ENCODE measurements at places on chromosomes 1 and 21.

DNA sequence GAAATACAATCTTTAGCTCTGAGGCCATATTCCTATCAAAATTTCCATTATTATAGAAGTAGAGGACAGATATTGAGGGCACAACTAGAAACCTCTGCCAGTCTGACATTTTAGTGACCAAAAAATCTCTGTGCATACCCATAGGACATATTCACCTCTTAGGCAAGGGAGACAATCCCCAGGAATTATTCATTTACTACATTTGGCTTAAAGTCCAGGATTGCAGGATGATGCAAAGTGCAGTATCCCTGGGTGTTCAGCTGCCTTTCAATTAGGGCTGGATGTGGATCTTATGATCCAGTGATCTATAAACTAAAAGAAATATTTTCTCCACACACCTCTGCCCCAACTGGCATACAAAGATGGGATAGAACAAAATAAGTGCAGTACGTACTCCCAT is 50.9 kb downstream of the PTGS2 start:
- DNase-seq = no peak

DNA sequence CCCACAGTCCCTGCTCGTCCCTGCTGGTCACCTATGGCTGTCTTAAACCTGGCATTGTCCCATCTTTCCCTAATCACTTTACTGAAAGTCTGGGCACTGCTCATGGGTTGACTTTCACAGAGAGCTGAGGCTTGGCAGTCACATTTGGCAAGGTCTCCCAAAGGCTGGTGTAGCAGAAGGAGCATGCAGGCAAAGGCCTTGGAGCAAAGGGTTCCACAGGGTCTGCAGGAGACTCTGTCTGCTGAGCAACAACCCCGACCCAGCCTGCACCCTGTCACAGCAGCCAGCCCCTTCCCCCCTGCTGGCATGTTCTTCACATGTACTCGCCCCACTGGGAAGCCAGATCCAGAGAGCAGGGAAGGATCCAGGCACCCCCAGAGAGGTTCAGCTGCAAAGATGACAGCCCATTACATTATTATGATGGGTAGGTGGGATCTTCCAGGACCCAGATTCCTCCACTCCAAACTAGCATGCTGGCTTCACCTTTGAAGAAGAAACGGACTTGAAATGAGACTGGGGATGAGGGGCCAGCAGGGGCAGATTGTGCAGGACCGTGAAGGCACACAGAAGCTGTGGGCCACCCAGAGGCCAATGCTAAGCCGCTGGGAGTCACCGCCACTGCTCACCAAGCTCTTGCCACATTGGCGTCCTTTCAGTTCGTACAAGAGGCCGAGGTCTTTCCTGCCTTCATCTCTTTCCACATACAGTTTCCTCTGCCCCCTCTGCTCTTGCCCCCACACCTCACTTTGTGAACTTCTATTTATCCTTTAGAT is 14.2 kb upstream of the TMEM125 start:
- no peak for DNase-seq

DNA sequence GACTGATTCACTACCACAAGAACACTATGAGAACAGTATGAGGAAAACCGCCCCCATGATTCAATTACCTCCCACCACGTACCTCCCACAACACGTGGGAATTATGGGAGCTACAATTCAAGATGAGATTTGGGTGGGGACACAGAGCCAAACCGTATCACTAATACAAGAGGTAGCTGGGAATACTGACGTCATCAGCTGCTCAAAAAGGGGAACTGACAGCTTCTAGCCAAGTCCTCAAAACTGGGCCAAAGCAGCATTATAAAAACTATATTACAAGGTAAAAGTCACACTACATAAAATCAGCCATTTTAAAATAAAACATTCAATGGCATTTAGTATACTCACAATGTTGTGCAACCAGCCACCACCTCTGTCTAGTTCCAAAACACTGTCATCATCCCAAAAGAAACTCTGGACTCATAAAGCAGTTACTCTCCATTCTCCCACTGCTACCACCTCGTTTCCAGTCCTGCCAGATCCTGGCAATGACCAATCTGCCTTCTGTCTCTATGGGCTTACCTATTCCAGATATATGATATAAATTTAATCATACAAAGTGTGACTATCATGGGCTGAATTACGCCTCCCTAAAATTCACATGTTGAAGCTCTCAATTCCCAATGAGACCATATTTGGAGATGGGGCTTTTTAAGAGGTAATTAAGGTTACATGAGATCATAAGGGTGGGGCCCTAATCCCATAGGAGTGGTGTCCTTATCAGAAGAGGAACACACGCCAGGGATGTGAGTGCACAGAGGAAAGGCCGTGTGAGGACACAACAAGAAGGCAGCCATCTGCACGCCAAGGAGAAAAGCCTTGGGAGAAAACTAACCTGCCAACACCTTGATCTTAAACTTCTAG is 192.1 kb downstream of the SETD4 start:
- no peak for DNase-seq

- DNase-seq = no peak
These were observed 3.1 kb downstream of the ACAP3 start for GRCh38 chr1:1304331-1305299.

DNA sequence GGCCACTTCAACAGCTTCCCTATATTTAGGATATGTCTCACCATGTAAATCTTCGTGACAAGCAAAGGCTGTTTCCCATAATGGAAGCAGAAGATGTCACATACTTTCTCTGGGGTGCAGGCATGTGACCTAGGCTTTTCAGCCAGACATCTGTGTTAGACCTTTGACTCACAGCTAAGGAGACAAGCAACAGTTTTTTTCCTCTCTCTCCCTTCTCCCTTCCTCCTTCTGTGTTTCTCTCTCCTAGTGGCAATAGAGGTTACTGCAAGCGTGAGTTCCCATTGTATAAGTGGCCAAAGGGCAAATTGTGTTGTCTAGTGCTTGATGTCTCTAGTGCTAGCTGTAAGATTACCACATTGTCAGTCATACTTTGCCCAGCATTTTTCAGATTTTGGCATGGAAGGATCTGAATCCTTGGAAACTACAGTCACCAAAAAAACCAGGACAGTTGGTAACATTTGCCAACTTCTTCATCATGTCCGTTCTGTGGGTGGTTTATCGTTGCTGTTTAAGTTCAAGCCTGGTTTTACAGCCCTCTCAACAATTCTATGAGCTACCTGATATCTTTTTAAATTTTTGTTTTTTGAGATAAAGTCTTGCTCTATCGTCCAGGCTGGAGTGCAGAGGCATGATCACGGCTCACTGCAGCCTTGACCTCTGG is 44.4 kb upstream of the RABGAP1L start:
- DNase-seq = peak; percentile 36

- no peak for DNase-seq
These were observed 10.5 kb downstream of the KIAA1614 start for GRCh38 chr1:180923021-180923841.

- peak; percentile 53 for DNase-seq
These were observed 98.7 kb upstream of the USP24 start for GRCh38 chr1:55313903-55314302.

- DNase-seq = peak; percentile 86
These were observed 128.5 kb upstream of the ERRFI1 start for GRCh38 chr1:8154621-8155052.

GRCh38 chr1:225321784-225322183 is 106.1 kb downstream of the LBR start:
- no peak for DNase-seq

GRCh38 chr1:198359024-198359653 is 181.3 kb downstream of the ATP6V1G3 start:
- DNase-seq = no peak

- no peak for DNase-seq
These were observed 43.1 kb downstream of the SKI start for GRCh38 chr1:2271211-2271721.

GRCh38 chr1:228218513-228219244 is 10.8 kb downstream of the OBSCN start:
- DNase-seq = no peak

- no peak for DNase-seq
These were observed 14.3 kb downstream of the SLC27A3 start for GRCh38 chr1:153789478-153790034.

DNA sequence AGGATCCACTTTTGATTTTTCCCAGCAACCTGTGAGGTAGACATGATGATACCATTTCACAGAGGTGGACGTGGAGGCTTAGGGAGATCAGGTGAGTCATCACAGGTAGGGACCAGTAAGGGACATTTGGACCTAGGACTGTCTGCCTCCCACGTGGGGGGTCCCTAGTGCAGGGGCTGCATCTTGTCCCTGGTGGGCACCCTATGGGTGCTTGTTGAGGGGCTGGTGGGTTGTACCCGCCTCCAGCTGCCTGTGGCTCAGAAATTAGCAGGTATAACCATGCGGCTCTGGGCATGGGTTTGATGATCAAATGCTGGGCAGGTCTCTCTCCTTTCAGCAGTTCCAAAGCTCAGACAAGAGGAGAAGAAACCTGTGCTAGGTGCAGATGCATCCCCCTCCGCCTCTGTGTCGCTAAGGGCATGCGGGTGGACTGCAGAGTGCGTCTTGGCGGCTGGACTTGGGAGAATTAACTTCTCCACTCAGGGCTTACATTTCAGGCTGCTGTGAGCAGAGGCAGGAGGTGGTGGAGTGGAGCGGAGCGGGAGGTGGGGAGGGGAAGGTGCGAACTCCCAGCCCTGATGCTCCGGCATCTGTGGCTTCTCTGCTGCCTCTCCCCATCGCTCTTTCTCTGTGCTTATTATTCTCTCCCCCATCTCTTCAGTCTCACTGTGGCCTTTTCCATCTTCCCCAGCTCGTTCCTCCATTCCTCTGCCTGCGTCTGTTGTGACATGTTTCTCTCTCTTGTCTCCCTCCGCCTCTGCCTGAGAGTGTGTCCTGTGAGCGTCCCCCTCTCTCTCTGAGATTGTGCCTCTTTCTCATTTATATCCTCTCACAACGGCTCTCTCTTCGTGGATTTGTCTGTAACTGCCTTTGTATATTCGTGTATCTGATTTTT is 146.8 kb downstream of the PTPRU start:
- no peak for DNase-seq

DNA sequence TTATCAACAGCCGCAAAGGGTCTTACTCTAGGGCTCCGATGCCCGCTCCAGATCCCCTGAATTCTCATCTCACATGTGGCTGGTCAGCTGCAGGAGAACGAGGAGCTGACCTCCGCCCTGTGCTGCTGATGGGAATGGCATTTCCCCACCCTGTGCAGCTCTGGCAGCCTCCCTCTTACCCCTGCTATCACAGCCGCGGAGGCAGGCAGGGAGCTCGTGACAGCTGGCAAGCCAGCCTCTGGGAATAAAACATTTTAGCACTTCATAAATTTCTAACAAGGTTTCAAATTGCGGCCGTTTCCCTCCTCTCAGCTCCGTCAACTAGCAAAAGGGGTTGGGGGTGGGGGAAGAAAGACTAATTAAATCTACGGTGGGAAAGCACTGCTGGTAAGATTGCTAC is 81.1 kb downstream of the DSCAM start:
- no peak for DNase-seq

DNA sequence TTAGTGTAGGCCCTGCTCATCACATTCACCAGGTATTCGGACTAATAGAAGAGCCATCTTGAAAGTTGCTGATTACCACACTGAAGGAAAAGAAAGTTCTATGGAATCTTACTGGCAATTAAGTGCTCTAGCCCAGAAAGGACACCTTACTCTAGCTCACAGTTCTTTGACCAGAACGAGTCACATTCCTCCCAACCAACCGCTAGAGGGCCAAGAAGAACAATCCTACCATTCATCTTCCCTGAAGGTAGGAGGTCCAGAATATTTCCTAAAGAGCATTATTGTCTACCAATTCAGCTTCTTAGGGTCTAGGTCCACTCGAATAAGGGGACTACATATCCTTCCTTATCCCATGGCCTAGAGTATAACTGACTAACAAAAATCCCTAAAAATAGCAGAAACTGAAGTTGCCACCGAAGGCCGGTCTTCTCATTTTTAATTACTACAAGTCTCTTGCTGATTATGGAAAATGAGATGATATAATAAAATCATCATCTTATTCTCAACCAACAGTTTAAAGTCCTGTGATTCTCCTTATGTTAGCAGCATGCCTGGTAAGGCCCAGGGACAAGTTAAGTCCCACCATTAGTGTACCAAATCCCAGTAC is 2.7 kb upstream of the FMO1 start:
- DNase-seq = peak; percentile 91

DNA sequence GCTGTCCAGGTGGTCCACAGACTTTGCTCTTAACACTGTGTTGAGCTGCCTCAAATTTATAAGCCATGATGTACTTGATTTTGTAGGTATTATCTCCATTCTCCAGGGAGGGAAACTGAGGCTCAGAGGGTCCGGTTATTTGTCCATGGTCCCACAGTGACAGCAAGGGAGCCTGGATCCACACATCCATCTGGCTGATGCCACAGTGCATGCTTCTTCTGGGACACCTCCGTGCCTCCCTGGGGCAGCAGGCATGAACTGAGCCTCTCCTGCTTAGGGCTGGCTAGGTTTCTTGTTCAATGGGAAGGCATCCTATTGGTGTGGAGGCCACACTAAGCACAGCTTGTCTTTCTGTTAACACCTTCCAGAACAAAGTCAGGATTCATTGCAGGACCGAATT is 317.3 kb downstream of the AJAP1 start:
- DNase-seq = no peak

DNA sequence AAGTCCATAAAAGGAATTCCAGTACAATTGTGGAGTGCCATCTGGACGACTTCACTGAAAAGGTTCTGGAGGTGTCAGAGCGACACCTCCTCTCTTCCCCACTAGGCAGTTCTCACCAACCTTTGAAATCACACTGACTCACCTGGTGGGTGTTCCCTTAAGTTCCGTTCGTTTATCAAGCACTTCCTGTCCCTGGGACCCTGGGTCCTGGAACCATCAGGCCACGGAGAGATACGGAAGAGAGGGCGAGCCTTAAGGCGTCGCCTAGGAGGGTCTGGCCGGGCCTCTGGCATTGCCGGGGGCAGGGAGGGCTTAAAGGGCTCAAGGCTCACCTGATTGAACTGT is 317 bp downstream of the SPAG17 start:
- no peak for DNase-seq

GRCh38 chr1:59705466-59706302 is 109.1 kb upstream of the HOOK1 start:
- DNase-seq = no peak

GRCh38 chr1:163308811-163309210 is 12.9 kb upstream of the NUF2 start:
- DNase-seq = no peak

DNA sequence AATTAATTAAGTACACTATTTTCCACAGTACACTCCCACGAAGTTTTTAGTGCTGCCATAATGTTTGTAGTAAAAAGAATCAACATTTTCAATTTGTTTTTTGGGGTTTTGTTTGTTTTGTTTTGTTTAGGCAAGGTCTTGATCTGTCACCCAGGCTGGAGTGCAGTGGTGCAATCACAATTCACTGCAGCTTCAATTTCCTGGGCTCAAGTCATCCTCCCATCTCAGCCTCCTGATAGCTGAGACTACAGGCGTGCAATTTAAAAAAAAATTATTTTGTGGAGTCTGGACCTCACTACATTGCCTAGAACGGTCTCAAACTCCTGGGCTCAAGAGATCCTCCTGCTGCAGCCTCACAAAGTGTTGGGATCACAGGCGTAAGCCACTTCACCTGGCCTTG is 11.4 kb downstream of the GLUL start:
- DNase-seq = no peak

- DNase-seq = no peak
These were observed 119.6 kb upstream of the ERRFI1 start for GRCh38 chr1:8145545-8146202.

- DNase-seq = no peak
These were observed 291.5 kb downstream of the FAM72C start for GRCh38 chr1:143680304-143680703.

GRCh38 chr1:222060210-222060916 is 318.5 kb upstream of the DUSP10 start:
- no peak for DNase-seq

GRCh38 chr1:22490309-22490708 is 38.7 kb downstream of the ZBTB40 start:
- no peak for DNase-seq

Data from COLO829 (cell line).